ENCODE measurements at places on chromosomes 7 and 10. TPM values are rescaled to one million over a fixed set of nuclear protein-coding genes. Genes with fewer than 3 reads are reported as not detected.

- no peak for DNase-seq
Observed at GRCh38 chr10:105837951-105838350, 1196.9 kb downstream of the SORCS3 start.

- no peak for DNase-seq
Observed at GRCh38 chr10:13043520-13043919, 42.0 kb upstream of the CCDC3 start.

CLEC2L gene
- total RNA-seq, result not detected

CNPY1 gene
- total RNA-seq, result not detected

DNA sequence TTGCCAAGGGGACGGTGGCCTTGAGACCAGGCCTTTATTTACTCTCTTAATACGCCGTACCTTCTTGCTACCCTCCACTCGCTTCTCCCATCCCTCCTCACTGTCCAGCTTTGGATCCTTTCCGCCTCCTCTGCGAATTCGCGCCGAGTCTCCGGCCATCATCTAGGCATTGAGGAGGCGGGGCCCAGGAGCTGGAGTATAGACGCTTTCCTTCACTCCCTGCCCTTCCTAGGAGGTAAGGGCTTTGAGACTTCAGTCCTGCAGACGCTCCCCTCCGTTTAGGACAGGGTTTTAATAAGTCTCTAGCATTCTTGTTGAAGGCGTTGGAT is 538 bp downstream of the TFAM start:
- no peak for DNase-seq

DNA sequence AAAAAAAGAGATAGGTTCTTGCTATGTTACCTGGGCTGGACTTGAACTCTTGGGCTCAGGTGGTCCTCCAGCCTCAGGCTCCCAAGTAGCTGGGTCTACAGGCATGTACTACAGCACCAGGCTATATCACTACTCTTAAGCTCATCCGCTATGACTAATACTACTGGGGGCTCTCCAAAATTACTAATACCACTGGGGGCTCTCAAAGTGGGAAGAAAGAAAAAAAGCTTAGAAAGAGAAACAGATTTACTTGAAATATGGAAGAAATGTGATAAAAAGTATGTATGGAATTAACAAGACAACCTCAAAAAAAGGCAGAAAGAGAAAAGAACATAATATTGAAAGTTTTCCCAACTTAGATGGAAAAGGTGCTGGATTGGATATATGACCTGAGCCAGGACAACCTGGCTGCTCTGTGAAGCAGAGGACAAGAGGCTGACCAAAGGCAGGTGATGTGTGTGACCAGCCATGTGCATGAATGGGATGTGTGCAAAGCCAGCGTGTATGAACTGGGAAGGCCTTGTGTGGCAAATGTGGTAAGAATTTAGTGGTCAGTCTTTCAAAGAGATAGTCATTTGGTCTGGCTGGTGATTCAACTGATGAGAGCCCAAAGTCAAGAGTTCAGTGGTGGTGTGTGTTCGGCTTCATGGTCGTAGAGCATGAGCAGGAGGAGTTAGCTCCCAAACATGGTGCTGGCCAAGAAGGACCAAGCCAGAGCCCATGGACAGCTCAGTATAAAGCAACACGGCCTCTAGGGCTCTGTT is 232.4 kb upstream of the KLF14 start:
- no peak for DNase-seq

DNA sequence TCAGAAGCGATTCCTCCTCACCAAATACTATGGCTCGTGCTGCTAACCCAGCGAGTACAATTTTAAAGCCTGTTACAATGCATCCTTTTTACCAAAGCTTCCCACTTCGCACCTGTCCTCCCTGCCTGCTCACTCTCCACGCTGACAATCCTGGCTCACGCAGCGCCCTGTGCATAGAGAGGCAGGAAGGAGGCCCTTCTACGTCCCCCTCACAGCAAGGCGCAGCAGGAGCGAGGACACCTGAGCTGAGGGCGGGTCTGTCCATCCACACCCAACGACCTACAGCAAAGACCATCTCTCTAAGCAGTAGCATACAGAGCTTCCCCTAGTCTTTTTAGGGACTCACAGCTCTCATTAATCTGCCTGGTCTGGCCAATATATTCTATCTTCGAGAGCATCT is 46.0 kb downstream of the MKI67 start:
- no peak for DNase-seq

- DNase-seq, result no peak
Observed at GRCh38 chr7:30117896-30118295, 16.9 kb upstream of the MTURN start.

FAM25G gene
- 30.8 TPM for total RNA-seq

CBLL1 gene
- total RNA-seq, result 15.4 TPM

DNA sequence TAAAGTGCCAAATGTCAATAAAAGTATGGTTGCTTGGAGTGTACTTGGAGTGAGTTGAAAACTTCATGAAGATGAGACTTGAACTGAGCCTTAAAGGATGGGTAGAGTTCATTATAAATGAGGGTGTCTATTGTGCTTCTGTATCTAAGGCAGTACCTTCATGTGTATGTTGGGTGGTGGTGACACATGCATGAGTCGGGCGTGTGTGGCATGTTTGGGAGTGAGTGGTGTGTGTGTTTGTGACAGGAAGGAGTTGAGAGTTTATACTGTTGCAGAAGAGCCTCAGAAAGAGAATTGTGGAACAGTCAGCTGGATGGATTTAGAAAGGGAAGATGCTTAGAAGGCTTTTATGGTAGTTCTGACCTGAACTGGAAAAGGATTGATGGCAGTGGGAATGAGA is 6.0 kb upstream of the ZRANB1 start:
- DNase-seq, result no peak

COL1A2 gene
- total RNA-seq, result 38.1 TPM

DNA sequence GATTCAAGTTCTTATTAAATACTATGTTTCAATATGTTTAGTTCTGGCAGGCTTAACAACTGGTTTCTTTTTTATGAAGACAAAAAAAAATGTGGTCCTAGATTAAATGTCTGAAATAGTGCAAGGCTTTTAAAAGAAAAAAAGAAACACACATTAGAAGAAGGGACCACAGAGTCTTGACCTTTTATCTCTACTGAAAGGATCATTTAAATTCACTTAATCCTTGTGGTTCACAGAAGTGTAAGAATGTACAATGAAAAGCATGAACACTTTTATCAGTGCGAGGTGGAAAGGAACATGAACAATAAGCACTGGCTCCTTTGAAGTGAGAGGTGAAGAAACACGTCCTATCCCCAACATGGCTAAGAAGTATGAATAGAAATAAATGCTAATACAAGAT is 765.1 kb downstream of the MAGI2 start:
- DNase-seq, result no peak

GARIN1A gene
- 0.35 TPM for total RNA-seq

Measured in esophagus squamous epithelium (tissue), 5 donors.